ENCODE measurements at places on chromosomes 2 and 18.

- no peak for DNase-seq
Measured at GRCh38 chr2:2183176-2183575, 147.9 kb downstream of the MYT1L start.

- DNase-seq: peak; percentile 35
Measured at GRCh38 chr18:8943900-8944870, 158.3 kb upstream of the NDUFV2 start.

- DNase-seq: no peak
Measured at GRCh38 chr2:195451160-195451559, 205.9 kb upstream of the SLC39A10 start.

GRCh38 chr18:45464619-45465018, 150.7 kb upstream of the SLC14A2 start:
- no peak for DNase-seq

GRCh38 chr18:65768120-65768778, 17.4 kb downstream of the CDH7 start:
- DNase-seq: no peak

- DNase-seq: no peak
Measured at GRCh38 chr18:8792688-8793316, 87.4 kb downstream of the MTCL1 start.

- no peak for DNase-seq
Measured at GRCh38 chr2:142130111-142131009, 456 bp downstream of the LRP1B start.

DNA sequence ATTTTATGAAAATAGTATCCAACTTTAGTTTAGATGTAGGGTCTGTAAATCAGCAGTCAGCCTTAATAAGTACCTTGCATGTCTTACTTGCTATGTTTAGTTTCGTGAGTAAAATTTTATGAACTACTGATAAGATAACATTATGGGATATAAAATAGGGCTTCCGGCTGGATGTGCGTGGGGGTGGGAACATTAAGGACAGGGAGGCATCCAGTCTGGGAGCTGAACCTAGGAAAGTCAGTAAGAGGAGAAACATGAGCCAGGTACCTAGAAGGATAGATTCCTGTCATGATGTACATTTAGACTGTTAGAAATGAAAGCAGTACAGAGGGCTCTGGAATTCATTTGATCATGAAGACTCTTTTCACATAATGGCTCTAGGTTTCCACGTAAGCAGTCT, 12.7 kb upstream of the KCNJ13 start:
- DNase-seq: no peak

DNA sequence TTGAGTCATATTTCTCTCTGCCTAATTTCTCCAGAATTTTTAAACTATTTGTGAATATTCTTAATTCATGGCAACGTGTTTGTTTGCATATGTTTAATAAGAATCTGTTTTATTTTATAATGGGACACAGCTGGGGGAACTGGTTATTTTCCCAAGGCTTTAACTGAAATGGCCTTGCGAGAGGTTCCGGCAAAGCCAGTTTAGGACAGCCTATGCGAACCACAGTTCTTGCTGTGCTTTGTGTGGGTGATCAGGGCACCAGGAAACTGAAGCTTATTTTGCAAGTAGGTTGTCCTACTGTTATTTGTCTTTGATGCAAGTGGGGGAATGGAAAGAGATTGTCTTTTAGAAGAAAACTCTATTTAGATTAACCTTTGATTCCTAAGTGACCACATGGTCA, 6.5 kb downstream of the ANKMY1 start:
- DNase-seq: no peak

GRCh38 chr2:46225150-46225625, 72.0 kb upstream of the EPAS1 start:
- DNase-seq: no peak

- no peak for DNase-seq
Measured at GRCh38 chr2:120497261-120497977, 151.5 kb downstream of the INHBB start.

DNA sequence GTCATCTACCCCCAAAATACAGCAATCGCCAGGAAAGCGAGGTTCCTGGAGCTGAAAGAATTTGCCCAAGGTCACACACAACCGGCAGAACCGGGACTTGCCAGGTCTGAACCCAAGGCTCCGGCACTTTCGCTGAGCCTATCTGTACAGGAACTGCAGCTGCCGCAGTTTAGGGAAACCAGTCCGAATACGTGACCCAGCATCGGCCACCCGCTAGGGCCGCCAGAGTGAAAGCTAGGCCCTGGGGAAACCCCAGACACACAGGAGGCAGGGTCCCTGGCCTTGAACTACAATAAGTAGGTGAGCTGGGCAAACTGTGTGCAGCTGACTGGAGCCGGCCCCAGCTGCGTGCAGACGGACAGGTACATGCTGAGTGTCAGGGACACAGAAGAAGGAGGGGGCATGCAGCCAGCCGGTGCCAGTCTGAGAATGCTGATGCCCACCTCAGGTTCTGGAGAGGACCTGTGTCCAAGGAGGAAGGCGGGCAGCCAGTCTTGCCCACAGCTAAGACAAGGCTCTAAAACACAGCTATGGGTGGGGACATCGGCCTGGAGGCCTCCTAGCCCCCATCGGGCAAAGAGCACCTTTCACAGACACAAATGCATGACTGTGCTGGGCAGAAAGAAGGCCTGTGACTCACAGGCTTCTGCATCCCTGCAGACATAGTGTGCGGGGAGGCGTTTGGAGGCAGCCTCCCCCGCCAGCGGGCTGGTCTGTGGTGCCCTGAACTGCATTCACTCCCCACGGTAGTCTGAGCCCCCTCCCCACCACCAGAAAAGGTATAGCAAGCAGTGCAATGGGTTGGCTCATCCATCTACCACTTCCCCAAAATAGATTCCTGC, 107.4 kb upstream of the ID2 start:
- DNase-seq: peak; percentile 33

Data from H54 (cell line).